Nephron progenitor cell (in vitro differentiated cells): ENCODE measurements at places on chromosomes 6 and 20.
A peak's percentile ranks its signal among the peaks of the same experiment; 100 is the strongest.

DNA sequence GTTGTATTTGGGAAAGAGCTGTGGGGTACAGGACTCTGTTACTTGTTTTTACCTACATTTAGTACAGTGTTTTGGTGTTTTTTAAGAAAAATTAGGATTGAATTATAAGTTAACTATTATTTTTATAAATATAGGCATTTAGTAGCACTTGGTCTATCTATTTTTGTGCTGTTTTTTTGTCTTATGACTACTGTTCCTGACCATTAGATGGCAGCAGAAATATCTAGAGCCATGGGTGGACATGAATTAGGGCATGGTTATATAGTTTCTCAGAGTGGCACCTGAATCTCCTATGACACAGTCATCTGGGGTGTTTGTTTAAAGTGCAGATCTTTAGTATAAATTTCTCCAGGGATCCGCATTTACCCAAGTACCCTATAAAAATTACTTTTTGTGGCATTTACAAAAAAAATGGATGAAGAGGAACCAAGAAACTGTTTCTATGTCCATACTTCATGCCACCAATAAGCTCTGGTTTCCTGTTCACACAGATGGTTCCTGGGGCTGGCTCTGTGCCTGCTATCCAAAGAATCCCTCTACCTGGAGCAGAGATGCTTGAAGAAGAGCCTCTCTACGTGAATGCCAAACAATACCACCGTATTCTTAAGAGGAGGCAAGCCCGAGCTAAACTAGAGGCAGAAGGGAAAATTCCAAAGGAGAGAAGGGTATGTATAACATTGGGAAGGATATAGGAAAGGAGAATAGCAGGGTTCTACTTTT, 19.8 kb downstream of the NFYA start:
- DNase-seq: no peak

- no peak for DNase-seq
Observed at GRCh38 chr6:121382467-121383121, 48.3 kb upstream of the TBC1D32 start.

DNA sequence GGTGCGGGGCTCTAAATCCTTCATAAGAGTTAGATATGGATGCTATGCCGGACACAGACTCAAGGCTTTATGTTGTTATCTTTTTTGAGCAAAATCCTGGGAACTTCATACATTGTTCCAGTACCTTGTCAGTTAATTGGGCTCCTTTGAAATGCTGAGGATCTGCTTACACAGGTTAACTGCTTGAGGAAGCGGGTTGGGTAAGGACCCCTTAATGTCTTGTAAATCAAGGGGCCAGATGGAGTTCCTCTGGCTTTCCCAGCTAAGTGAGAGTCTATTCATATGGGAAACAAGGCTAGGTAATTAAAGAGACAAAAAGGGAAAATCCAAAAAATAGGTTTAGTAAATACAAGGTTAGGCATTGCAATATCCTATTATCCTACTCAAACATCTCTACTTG, 141.5 kb downstream of the OR2B2 start:
- DNase-seq: no peak

GRCh38 chr6:54087721-54088120, 23.5 kb upstream of the MLIP start:
- DNase-seq: no peak

- no peak for DNase-seq
Observed at GRCh38 chr6:168062346-168063289, 16.4 kb downstream of the FRMD1 start.

DNA sequence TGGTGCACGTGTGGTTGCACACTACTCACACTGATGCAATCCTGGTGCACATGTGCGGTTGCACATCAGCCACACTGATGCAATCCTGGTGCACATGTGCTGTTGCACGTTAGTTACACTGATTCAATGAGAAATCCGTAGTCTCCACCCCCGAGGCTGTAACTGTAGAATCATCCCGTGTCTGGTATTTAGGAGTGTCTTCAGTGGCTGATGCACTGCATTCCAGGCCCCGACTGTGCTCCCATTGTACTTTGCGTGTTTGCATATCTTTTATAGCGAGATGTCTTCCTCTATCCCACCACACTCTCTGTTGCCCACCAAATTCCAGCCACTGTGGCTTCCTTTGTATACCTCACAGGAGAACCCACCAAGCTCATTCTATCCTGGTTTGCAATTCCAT, 87.8 kb upstream of the MTHFD1L start:
- DNase-seq: no peak

- no peak for DNase-seq
Observed at GRCh38 chr6:43778976-43779851, 9.2 kb downstream of the VEGFA start.

GRCh38 chr6:46221222-46221793, 50.5 kb upstream of the ENPP5 start:
- no peak for DNase-seq

DNA sequence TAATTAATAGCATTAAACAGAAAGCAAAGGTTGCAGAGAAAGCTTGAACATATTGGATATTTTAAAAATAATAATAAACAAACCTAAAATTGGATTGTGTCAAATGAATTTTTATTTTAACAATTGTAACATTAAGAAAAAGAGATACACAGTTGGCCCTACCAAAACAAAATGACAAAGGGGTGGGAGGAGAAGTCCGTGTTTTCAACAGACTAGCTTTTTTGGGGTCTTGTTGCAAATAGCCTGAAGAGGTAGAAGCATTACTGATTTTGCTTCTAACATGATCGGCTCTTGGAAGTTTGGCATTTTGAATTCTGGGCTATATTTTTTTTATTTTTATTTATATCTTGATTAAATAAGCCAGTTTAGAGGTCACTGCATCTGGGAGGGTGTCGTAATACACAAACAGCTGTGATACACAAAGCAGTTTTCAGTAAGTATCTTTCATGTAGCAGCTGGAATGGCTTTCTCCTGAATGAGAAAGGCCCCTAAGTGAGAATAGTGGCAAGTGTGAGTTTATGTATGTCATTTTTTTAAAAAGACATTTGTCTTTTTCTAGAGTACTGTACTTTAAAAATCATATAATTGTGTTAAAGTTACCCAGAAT, 85.5 kb upstream of the ZNF217 start:
- DNase-seq: no peak

DNA sequence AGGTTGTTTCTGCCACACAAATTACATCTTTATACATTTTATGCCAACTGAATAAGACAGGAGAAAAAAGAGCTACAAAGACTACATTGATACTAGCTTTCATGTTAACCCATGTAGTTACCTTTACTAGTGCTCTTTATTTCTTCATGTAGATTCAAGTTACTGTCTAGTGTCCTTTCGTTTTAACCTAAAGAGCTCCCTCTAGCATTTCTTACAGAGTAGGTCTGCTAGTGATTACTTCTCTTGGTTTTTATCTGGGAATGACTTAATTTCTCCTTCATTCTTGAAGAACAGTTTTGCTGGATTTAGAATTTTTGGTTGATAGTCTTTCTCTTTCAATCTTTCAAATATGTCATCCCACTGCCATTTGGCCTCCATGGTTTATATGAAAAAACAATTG, 21.2 kb upstream of the NOP56 start:
- DNase-seq: no peak

- no peak for DNase-seq
Observed at GRCh38 chr6:92888316-92888715, 531.0 kb downstream of the EPHA7 start.

GRCh38 chr6:42745083-42745639, 742 bp downstream of the TBCC start:
- DNase-seq: no peak

- DNase-seq: no peak
Observed at GRCh38 chr20:20065361-20065760, 13.0 kb downstream of the CFAP61 start.

- no peak for DNase-seq
Observed at GRCh38 chr6:30044630-30045029, 16.4 kb upstream of the POLR1H start.

DNA sequence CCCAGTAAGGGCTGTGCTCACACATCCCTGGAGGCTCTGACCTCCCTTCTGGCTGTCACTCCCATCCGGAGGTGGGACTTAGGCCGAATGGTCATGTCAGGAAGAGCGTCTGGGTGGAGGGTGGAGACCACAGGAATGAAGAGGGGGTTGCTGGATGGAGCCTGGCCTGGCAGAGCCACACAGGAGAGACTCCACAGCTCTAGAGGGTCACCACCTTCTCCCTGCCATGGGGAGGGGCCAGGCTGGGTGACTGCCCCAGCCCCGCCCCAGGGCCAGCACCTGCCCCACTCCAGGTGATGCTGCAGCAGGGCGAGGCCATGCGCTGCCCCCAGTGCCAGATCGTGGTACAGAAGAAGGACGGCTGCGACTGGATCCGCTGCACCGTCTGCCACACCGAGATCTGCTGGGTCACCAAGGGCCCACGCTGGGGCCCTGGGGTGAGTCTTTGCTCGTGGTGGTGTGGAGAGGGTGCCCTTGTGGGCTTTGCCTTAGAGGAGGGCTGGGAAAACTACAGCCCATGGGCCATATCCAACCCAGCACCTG, 20.6 kb downstream of the RBCK1 start:
- DNase-seq: no peak

- no peak for DNase-seq
Observed at GRCh38 chr6:147161253-147161973, 42.8 kb upstream of the STXBP5 start.

DNA sequence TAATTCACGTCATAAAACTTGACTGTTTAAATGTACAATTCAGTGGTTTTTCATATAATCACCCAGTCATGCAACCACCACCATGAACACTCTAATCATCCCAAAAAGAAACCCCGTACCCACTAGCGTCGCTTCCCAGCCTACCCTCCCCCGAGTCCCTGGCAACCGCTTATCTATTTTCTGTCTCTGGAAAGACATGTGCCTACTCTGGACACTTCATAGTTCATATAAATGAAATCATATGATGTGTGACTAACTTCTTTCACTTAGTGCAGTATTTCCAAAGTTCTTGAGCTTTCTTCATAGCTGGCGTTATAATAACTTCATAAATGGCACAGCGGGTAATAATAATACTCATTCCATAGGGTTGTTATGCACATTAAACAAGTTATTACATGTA, 215.2 kb downstream of the MYLK4 start:
- no peak for DNase-seq

DNA sequence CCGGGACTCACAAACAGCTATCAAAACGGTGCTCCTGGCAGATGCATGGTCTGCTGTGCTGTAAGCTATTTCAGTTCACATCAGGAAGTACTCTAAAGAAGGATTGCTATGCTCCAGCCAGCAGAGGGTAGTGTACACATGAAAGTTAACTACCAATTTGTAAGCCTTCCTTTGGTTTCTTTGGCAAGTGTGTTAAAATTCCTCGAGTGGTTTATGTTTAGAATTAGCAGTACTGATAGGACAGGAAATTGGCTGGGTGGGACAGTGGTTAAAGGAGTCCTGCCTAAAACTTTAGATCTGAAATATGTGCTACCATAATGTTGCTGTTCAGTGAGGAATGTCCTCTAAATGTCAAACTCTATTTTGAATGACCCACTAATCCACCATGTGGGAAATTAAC, 47.4 kb downstream of the TRMT11 start:
- DNase-seq: peak; percentile 10
